ENCODE measurements at places on chromosomes 7 and 10.

GRCh38 chr10:64175271-64175962 is 654.2 kb downstream of the REEP3 start:
- DNase-seq, result no peak

DNA sequence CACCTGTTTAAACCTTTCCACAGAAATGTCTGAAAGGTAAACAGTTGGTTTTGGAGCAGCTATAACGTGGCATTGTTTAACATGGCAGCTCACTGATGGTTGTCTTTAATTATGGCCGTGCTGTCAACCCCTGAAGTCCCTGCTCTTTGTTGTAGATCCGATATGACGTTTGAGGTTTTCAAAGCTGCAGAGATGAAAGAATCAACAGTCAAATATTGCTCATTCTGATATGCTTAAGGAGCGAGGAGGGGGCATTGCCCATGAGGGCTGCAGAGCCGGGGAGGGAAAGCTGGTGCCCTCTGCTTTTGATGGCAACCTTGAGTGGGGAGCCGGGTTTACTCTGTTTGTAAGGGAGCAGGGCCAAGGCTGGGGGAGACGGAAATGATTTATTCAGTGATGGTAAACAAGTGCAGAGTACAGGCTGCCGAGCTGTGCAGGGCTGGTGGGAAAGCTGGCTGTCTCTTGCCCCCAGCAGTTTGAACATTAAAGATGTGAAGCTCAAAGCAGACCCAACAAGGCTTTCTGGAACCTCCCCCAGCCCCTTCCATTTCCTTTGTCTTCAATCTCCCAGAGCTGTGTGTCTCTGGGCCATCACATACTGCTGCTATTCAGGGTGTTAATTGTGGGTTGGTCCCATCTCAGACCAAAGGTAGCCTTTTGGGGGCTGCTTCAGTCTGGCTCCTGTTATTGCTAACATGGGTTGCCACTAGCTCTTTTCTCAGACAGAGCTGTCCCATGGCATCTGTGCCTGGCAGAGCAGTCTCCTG is 345.5 kb downstream of the LRMDA start:
- no peak for DNase-seq

- DNase-seq, result no peak
These were observed 69.3 kb downstream of the LRRC4 start for GRCh38 chr7:127961786-127962453.

- no peak for DNase-seq
These were observed 14.9 kb upstream of the MALRD1 start for GRCh38 chr10:19033741-19034140.

DNA sequence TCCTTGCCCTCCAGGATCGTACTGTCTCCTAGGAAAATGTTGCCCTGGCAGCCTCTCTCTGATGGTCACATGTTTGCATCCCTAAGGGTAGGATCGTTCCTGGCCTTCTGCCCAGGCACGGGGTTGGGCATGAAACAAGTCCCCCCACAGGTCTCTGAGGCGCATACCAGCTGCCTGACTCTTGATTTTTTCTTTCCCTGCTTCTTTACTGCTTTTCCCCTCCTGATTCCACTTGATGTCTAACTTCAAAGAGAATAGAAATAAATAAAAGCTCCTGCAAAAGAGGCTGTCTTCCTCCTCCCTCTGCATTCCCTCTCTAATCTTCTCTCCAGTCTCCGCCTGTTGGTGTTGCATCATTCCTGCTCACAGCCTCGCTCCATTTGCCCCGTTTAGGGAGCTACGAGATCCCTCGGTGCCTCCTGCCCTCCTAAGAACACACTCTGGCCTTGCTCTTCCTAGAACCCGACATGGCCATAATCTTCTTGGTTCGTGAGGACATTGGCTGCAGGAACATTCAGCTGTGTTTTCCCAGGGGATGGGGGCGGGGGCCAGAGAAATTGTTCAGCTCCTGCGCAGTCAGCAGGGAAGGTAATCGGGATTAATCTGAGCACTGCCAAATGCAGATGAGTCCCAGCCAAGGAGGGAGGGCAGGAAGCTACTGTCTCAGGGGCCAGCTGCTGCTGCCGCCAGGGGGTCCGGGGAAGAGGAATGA is 26.0 kb downstream of the LEP start:
- no peak for DNase-seq

All from activated CD4-positive, alpha-beta T cell treated with anti-CD3 and anti-CD28 coated beads, Interleukin-10, Interleukin-2, amounts not matched to agents 100 ng/mL and 50 ng/mL, durations not matched to agents 16 hours and 8 hours (primary cell).